Right hindlimb (tissue), 1 donor: ENCODE measurements at places on chromosomes 2 and 18.

GRCh38 chr2:38522754-38523349, 79.9 kb downstream of the HNRNPLL start:
- DNase-seq, result no peak

GRCh38 chr2:30714811-30715709, 92.2 kb downstream of the CAPN13 start:
- DNase-seq, result no peak

DNA sequence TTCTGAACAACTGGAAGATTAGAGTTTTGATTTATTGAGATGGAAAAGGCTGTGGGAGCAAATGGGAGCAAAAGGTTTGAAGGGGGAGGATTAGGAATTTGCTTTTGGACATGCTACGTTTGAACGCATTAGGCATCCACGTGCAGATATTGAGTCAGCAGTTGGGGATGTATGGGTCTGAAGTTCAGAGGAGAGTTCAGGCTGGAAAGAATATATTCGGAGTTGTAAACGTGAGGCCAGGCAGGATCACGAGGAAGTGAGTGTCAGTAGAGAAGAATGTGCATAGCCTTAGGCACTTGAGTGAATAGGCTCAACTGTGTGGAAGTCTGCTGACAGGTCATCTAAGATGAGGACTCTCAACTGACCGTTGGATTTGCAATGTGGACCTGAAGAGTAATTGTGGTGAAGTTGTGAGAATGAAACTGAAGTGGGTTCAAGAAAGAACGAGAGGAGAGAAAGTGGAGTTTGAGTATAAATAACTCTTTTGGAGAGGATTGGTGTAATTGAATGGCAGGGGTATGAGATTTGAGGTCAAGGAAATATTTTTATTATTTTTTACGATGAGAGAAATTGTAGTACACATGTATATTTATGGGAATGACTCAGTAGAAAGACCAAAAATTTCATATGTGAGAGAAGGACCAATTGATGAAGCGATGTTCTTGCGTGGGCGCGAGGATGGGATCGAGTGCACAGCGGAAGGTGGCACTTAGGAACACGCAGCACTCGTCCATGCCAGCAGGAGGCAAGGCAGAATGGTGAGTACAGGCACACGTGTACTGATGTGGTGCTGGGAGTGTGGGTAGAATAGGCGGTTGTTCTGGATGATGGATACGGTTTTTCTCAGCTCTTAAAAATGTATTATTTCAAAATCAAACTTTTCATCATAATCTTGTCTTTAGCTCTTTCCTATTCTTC, 40.5 kb upstream of the POLE4 start:
- DNase-seq, result no peak

GRCh38 chr2:74555610-74556103, 1.1 kb downstream of the DOK1 start:
- DNase-seq, result no peak

GRCh38 chr18:76992226-76993084, 140.1 kb downstream of the MBP start:
- no peak for DNase-seq

DNA sequence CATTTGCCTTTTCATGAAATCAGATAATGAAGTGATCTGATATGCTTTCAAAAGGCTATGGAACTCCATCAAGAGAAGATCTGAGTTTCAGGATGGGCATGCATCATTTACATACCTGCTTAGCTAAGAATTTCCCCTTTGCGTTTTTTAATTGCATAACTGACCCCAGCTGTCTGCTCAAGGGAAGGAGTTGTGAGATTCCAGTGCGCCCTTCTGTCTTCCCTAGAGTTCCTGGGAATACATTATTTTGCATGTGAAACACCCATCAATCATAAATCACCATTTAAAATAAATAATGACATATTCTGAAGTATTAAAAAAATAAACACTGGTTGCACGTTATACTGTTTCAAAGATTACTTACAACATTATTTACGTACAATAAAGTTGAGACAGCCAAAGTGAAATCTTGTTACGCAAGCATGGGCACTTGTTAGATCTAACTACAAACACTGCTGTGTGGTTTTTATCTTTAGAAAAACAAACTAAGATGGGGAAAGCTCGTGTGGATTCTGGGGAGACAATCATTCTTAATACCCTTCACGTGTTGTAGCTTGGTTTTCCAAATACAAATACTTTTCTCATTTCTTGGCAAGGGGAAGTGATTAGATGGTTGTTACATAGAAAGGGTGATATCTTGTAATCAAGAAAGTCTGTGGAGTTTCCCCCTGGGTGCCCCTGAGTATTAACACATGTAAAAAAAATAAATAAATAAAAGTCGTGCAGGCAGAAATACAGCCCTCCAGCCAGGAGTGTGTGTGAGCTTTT, 125.7 kb upstream of the LMAN1 start:
- peak; percentile 28 for DNase-seq

DNA sequence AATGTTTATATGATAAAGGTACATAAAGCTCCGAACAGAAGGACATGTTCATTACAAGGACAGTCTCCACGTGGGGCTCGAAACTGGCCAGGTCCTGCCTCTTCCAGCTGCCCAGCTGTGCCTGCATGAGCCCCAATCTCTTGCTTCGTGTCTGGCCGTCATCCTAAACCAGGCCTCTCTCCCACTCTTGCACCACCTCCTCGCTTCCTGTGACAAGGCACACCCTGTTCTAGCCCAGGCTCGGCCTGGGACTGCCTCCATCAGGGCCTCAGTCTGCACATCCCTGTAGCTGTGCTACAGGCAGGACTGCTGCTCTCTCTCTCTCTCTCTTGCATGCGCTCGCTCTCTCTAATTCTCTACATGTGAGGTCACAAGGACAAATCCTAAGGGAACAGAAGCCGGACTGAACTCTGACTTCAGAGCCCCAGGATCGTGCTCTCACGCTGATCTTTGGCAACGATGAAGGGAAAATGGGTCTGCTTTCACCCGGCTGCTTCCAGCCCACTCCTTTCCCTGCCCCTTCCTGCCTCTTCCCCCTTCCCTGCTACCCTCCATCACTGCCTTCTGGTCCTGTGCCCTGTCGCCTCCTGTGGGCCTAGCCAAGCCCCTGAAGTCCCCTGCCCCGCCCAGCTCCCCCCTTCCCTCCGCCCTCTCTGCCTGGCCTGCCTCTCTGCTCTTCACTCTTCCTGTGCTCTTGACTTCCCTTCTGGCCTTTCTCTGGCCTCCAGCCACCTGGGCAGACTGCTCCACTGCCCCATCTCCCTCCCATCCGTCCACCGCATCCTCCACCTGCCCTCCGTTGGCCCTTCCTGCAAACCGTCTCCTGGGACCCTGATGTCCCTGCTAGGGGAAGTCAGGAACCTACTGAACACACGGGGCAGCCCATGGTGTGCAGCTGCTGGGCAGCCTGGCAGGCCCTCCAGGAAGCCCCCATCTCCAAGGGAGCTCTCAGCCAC, 7.8 kb upstream of the GPR55 start:
- DNase-seq, result peak; percentile 70

DNA sequence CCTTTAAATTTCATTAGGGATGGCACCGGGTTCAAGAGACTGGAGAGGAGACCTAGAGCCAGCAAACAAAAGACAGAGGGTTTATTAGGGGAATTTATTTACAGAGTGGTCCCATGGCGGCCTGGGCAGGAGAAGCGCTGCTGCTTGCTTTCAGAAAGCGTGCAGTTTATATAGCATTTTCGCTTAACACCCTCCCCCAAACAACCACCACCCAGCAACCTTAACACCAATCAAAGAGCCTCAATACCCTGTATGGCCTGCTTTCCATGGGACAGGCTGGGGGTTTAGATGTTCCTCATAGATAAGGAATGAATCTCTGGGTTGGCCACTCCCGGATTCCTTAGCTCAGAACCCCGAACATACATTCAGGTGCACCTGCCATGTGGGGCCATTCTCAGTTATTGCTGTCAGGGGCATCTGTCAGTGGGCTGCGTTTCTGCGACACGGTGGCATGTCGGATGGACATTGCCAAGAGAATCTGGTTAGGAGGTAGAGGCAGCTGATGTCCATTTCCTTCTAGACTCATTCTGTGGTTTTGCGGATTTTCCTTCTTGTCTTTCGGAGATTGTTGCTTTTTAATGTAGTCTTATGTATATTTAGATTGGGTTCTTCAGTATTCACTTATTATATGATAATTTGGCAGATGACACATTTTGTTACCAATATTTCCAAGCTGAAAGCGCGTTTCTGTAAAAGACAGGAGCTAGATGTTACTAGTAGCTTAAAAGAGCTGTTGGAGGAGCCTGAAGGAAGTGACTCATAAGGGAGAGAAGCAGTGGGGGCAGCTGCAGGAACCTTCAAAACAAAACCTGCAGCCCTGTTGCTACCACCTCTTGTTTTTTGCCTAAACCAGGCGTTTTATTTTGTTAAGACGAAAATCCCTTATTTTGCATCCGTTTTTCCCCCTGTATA, 7.2 kb downstream of the AGAP1 start:
- DNase-seq, result no peak

DNA sequence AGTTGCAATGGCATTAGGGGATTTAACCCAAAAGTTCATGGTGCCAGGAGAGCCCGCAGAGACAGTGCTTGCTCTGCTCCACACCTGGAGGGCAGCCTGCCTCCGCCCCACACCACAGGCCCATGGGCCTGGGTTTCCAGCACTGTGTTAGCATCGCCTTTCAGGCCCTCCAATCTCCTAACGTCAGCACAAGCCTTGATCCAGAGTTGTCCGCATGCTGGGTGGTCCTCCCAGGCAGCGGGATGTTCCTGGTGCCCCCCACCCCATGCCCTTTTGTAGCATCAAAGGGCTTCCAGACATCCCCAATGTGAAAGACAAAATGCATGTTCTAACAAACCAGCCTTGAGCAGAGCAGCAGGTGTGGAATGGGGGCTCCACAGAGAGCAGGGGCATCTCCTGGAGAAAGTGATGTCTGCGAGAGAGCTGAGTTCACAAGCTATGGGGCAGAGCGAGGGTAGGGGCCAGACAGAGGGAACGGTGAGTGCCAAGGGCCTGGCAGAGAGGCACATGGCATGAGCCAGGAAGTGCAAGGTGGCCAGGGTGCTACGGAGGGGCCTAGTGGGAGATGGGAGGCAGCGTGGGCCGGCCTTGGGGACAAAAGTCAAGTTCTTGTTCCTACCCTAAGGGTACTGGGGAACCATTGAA, 119.2 kb downstream of the CYP26B1 start:
- no peak for DNase-seq

DNA sequence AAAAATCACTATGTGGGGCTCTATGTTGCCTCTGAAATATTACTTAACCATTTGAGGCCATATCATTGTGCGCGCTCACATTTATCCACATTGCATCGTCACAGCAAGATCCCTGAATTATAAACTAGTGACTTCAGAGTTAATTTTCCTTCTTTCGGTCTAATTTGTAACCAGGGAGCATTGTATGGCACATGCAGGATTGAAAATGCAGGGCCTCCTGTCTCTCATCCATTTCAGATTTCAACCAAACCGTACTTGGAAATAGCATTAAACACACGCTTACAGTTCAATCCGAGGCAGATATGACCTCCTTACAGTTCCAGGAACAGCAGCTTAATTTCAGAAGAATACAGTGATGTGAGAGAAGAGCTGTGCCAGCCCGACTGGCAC, 532 bp downstream of the MYOM1 start:
- no peak for DNase-seq

- DNase-seq, result no peak
Measured at GRCh38 chr2:148032215-148032614, 11.3 kb downstream of the MBD5 start.

DNA sequence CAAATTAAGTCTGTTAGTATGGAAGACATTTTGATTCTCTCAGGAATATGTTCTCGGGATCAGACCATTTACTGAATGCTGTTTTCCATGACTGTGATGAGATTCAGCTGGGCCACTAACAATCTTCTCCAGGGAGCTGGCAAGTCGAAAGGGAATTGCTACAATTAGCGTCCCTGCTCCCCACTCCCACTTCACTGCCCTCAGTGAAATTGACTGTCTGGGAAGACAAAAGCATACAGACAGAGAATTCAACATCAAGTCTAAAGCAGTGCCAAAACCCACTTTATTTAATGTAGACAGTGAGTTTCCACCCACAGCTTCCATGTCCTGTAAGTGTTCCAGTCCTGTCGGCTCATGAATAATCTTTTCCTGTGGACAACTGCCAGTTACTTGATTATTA, 34.0 kb upstream of the COL3A1 start:
- peak; percentile 28 for DNase-seq

DNA sequence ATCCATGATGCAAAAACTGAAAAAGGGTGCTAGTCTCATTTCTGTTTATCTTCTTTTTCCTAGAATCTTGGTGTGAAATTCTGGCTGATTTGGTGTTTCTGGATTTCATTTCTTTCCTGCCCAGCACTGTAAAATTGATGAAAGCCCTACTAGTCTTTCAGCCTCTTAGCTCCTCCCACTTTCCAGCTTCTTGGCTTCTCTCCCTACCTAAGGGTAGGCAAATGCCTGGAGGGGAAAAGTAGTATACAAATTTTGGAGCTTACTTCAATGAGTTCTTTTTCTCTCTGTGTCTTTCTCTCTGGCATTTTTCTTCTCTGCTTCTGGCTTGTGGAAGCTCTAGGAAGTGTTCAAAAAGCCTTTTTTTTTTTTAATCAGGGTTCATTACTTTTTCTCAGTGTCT, 160.5 kb downstream of the XIRP2 start:
- DNase-seq, result no peak

DNA sequence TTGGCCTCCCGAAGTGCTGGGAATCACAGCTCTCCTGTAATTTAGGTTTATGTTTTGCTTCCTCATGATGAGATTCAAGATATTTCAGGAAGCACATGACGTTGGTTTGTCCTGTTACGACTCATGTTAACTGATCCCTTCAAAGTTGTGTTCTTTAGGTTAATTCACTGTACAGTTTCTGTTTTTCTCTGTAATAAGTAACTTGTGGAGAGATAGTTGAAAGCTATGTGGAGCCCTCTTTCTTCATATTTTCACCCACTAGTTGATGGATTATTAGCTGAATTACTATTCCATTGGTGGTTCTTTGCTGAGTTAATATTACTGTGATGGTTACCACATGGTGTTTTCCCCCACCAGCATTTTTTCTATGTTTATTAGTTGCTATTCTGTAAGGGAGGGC, 18.3 kb upstream of the CHCHD5 start:
- no peak for DNase-seq

DNA sequence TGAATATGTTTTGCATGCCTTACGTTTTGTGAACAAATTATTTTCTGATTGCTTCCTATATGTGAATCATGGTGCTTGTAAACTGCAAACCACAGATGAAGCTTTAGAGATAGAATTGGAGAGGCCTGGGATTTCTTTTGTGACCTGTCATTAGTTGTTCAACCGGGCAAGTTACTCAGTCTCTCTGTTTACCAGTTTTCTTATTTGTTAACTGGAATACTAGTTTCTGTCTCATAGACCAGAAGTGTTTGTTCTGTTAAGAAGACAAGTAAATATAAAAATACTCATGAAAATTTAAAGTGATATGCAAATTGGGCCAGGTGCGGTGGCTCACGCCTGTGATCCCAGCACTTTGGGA, 27.3 kb downstream of the DGKD start:
- no peak for DNase-seq

- peak; percentile 89 for DNase-seq
Measured at GRCh38 chr2:176115883-176116813, at the start of gene HOXD10. TSS of gene HOXD10 (plus strand) at chr2:176116778. CDS start at chr2:176116834, 56 bp downstream.

- no peak for DNase-seq
Measured at GRCh38 chr2:67234440-67234839, 162.7 kb upstream of the ETAA1 start.
